Stimulated activated CD8-positive, alpha-beta memory T cell treated with anti-CD3 and anti-CD28 coated beads, Interleukin-15, amount 100 ng/mL, for 24 hours (primary cell): ENCODE measurements at places on chromosomes 5 and 9.
A peak's percentile ranks its signal among the peaks of the same experiment; 100 is the strongest.

DNA sequence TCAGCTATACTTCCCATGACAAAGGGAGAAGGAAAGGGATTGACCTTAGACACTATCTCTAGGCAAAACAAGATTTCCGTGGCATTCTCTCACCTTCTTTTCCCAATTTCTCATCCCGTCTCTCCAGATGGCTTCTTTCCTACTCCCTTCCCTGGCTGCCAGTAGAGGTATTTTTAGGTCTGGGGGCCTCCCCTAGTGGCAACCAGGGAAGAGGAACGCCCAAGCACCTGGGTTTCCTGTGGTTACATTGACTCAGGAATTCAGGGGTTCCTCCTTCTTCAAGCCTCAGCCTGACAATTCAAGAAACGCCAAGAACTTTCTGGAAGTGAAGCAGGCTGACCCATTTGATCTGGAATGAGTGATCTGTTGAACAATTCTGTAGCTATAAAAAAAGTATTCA lies 111.5 kb upstream of the OSMR start:
- DNase-seq, result no peak

GRCh38 chr5:59178071-59178470 lies 595.2 kb downstream of the RAB3C start:
- no peak for DNase-seq

GRCh38 chr9:128362774-128363173 lies 8.4 kb upstream of the URM1 start:
- DNase-seq, result no peak

DNA sequence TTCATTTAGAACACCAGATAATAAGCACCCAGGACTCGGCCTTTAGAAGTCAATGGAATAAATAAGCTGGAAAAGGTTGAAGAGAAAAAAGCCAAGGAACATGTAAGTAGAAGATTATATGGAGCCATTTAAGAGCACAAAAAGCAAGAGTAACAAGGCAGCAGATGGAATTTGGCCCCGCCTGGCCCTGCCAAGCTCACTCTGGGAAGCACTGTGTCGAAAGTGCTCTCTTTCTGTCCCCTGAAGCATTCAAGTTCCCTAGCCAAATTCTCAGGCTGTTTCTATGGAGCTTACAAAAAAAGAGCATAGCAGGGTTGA lies 73.0 kb upstream of the GPR151 start:
- DNase-seq, result no peak

- DNase-seq, result no peak
Measured at GRCh38 chr5:138440159-138441073, 1.6 kb downstream of the REEP2 start.

DNA sequence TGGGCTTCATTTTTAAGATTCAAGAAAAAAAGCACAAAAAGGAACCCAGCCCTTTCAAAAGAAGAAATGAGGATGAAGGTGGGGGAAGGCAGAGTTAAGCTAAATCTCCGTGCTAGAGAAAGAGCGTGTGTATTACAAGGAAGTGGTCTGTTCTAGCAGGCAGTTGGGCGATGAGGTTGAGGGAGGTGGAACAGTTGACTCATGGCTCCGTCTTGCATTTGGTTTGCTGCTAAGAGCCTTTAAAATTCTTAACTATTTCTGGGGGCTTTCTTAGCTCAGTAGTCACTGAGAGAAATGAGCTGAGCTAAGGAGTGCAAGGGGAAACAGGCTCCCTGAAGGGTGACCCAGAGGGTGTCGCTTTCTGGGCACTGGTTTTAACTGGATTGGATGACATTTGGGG lies 117.4 kb downstream of the GCNT1 start:
- peak; percentile 26 for DNase-seq

GRCh38 chr5:167725741-167726140 lies 565.7 kb upstream of the WWC1 start:
- no peak for DNase-seq

GRCh38 chr5:178058321-178059012 lies 54.9 kb upstream of the N4BP3 start:
- no peak for DNase-seq

- no peak for DNase-seq
Measured at GRCh38 chr9:88697764-88698432, 162.9 kb downstream of the NXNL2 start.

DNA sequence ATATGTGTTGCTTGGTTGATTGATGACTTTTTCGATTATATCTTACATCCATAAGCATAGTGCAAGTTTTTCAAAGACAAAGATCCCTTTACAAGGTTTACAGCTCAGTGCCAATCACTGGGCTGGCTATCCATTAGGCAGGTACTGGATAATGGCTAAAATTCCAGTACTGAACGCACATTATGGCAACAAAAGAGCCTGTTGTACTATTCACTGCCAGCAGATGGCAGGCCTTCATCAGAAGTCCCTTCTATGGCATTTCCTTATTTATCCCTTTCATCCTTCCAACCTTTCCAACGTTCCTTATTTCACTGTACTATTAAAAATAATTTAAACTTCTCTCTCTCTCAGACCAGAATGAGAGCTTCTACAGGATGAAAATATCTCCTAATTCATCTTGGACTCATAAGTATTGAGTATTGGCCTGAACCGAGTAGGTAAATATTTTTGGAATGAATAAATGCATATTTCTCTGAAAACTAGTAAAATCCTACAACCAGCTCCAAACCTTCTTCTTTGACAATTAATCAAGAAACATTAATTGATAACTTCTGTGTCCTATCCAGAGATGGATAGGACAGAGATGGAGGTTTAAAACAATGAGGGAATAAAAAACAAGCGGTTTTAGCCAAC lies 6.7 kb upstream of the WNT8A start:
- no peak for DNase-seq

- no peak for DNase-seq
Measured at GRCh38 chr9:135410421-135410820, 69.2 kb upstream of the PPP1R26 start.

DNA sequence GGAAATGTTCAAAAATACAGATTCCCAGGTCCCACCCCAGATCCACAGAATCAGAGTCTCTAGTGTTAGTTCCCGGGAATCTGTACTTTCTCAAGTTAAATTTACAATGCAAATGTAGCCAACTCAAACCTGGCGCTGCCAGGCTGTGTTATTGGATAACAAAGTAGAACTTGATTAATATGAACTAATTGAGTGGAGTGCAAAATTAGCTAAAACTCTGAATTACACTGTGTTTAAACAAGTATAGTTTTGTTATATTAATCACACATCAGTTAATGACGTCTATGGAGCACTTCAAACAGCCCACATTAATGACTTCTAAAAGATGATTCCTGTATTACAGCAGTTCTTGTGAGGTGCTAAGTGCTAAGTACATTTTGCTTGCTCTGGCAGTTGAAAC lies 32.4 kb upstream of the CYFIP2 start:
- DNase-seq, result no peak

- no peak for DNase-seq
Measured at GRCh38 chr9:34684145-34684544, 6.9 kb downstream of the CCL19 start.

DNA sequence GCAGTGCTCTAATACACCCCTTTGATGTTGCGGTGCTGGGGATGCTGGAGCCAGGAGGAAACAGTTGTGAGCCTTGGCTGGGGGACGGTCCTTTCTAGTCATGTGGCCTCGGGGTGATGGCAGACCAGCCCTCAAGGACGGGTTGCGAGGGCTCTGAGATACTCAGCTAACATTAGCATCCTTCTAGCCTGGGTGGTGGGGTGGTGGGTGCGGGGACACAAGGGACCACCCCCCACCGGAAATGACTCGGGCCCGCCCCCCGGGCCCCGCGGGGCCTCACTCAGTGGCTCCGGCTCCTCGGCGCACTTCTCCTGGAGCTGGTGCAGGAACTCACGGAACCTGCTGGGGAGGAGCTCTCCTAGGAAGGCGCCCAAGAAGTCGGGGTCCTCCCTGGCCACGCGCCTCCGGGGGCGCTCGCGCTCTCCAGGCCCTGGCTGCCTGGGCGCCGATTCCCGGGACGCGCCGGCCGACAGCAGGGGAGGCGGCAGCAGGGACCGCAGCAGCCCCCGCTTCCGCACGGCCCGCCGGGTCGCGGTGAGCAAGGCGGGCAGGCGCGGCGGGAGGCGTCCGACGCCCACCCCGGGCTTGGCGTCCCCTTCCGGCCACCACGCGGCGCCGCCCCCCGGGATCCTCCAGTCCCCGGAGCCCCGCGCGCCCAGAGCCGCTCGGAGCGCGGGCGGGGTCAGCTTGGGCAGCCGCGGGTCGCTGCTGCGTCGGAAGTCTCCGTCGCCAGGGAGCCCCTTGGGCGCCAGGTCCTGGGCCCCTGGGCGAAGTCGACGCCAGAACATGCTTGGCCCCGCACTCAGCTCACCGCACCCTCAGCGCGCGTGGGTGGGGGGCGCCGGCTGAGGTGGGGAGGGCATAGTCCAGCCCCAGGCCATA lies 873 bp downstream of the C9orf50 start:
- no peak for DNase-seq

GRCh38 chr9:135098400-135099105 lies 11.1 kb downstream of the OLFM1 start:
- no peak for DNase-seq

- DNase-seq, result no peak
Measured at GRCh38 chr9:91062281-91062680, 260.7 kb downstream of the SYK start.

DNA sequence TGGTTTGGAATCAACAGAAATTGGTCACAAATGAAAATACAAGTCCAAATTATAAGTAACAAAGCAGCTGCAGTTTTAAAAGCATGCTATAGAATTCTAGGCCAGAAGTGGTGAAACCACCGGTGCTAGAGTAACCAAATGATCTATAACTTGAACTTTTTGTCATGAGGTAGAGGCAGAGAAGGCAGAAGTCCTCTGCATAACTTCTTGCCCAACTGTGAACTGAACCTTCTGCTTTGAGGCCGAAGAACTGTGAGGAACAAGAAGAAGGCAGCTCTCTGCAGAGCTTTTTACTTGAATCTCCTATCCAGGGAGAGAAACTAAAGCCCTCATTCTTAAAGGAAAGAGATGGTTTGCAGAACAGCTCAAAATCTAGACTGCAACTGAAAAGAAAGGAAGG lies 36.2 kb upstream of the TENT2 start:
- DNase-seq, result no peak

- no peak for DNase-seq
Measured at GRCh38 chr9:129696944-129697655, 31.7 kb downstream of the PRRX2 start.

DNA sequence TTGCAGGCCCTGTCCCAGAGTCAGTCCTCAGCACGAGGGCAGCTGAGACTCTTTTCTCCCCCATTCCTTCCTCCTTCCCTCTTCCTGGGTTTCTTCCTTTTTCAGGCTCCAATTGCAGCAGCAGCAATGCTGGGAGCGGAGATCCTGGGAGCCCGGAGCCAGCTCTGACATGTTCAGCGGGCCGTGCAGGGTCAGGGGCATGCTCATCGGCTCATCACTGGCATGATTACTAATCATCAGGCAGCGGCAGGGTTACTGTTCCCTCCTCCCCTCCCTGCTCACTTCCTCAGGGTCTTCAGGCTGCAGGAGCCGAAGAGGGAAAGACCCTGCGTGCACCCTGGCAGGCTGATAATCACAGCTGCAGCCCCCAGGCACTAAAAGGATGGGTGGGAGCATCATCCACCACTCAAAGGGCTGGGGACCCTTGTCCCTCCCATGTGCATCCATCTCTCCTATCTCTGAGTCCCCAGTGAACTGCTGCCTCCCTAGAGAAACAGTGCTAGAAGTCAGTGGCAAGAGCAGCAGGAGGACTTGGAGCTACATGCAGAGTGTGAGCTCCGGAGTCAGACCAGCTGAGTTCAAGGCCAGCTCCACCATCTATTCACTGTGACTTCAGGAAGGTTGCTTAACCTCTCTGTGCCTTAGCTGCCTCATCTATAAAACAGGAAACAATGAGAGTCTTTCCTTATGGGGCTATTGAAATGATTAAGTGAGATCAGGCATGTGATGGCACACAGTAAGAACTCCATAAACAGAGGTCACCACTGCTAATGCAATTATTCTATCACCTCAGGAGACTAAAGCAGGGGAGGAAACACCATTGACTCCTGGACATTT lies 7.8 kb upstream of the KCNIP1 start:
- DNase-seq, result no peak

DNA sequence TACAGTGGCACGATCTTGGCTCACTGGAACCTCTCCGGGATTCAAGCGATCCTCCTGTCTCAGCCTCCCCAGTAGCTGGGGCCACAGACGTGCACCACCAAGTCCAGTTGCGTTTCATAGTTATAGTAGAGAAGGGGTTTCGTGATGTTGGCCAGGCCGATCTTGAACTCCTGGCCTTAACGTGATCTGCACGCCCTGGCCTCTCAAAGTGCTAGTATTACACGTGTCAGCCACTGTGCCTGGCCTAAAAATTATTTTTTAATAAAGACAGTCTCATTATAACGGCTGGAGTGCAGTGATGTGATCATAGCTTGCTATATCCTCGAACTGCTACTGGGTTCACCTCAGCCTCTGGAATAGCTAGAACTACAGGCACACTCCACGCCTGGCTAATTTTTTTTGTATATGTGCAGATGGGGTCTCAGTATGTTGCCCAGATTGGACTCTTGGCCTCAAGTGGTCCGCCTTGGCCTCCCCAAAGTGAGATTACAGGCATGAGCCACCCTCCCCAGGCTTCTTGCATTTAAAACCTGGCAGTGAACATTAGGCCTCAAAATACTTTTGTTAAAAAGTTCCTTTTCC lies 4.4 kb downstream of the NPM1 start:
- no peak for DNase-seq

DNA sequence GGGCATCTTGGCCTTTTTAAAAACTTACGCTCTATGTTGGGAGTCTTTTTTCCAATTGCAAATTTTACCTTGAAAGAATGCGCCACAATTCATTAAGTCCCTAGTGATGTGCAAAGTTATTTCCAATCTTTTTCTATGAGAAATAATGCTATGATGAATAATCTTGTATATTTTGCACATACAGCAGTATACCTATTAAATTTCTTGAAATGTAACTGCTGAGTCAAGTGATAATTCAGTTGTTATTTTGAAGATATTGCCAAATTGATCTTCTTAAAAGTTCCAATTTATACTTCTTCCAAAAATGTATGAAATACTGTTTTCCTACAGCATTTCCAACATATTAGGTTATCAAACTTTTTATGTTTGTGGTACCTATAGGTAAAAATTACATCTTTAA lies 92.8 kb upstream of the PPP2R2B start:
- no peak for DNase-seq

GRCh38 chr5:157584628-157585027 lies 9.1 kb upstream of the ADAM19 start:
- no peak for DNase-seq

- DNase-seq, result no peak
Measured at GRCh38 chr9:129379886-129380285, 201.8 kb upstream of the IER5L start.

DNA sequence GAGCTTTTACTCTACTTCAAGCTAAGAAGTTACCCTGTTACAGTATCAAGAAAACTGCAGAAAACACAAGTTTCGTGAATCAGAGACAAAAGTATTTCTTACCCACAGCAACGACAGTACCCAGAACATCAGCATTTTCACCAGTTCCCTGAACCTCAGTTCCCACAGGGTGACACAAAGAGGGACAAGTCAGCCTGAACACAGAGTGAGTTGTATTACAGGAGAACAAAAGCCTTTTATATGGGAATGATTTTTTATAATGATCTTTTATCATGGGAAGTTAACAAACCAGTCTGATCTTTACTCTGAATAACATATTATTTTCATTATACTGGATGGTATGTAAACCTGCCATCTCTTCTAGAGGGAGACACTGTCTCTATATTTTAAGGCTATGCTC lies 139.0 kb upstream of the ITGA1 start:
- no peak for DNase-seq
